ENCODE measurements at places on chromosomes 1 and 21.

- DNase-seq, result no peak
Measured at GRCh38 chr1:198649968-198650338, 11.1 kb downstream of the PTPRC start.

DNA sequence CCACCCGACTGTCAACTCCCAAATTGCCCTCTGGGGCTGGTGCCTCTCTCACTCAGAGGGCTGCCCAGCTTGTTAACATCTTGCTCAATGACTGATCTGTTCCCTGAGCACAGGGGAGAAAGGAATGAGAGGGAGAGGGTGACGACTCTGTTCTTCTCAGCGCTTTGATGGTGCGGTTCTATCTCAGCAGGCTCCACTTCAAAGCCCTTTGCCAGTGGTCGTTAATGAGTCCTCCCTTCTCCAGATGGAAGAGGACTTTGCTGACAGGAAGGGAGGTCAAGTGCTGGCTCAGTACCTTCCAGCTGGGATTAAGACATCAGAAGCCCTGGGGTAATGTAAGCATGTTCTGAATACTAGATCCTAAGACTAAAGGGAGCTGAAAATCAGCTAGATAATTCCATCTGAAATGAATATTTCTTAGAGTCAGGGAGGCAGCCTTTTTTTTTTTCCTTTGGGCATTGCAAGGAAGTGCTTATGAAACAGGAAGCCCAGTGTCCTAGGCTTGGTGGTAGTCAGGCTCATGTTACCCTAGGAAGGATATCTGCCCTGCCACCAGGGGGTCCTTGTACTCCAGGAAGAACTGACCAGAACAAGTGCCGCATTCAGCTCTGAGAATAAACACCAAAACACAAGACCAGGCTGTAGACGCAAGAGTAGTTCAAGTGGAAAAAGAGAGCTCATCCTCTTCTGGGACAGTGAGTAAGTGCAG lies 4.7 kb downstream of the FMOD start:
- DNase-seq, result no peak

GRCh38 chr1:35656148-35656862 lies 15.0 kb upstream of the PSMB2 start:
- DNase-seq, result no peak

DNA sequence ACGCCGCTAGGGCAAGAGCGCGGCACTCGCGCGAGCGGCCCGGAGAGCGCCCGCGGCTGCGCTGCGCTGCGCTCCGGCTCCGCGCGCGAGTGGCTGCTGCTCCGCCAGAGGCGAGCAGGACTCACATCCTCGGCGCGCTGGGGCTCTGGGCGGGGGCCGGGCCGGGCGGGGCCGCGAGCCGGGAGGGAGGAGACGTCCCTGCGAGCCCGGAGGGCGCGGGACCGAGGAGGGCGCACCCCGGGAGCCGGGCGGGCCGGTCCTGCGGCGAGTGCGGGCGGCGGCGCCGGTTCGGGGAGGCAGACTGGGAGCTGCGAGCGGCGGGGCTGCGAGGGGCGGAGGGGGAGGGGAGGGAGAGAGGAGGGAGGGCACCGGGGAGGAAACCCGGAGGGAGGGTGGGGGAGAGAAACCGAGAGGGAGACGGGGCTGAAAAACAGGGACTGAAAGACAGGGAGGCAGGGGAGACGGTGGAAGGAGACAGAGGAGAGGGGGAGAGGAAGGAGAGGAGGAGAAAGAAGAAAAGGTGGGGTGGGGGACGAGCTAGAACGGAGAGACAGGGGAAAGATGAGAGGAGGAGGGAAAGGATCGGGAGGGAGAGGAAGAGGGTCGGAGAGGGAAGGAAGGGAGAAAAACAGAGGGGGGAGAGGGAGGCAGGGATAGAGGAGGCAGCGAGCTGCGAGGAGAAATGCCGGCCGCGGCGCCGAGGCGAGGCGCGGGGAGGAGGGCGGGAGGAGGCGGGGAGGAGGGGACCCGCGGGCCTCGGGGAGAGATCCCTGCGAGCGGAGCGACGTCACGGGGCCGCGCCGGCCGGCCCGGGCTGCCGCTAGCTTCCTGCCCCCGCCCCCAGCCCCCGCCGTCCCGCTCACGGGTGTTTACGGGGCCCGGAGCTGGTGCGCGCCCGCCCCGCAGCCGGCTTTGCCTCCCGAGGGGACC lies at the start of gene CAMK2N1:
Gene CAMK2N1 (minus strand): TSS at position 684 of the 930 bp plus-strand sequence. CDS start 831 bp downstream, outside the sequence.
- peak; percentile 64 for DNase-seq

DNA sequence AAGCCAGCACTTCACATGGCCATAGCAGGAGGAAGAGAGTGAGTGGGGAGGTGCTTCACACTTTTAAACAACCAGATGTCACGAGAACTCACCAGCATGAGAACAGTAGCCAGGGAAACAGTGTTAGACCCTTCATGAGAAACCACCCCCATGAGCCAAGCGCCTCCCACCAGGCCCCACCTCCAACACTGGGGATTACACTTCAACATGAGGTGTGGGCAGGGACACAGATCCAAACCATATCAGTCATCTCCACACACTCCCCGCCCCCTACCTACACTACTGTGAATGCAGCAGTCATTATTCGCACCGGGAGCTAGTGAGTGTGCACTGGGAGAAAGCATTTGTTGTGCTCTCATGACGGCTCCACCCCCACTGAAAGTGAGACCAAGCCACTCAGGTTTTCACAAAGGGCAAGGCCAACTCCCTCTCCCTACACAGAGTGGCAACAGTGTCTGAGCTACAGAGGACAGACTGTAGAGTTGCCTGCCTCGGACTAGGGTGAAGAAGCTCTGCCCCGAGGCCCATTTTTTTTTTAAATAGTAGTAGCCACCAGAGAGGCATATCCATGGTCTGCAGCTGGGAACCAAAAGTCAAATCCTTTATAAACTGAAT lies 125.6 kb downstream of the BARHL2 start:
- DNase-seq, result no peak

DNA sequence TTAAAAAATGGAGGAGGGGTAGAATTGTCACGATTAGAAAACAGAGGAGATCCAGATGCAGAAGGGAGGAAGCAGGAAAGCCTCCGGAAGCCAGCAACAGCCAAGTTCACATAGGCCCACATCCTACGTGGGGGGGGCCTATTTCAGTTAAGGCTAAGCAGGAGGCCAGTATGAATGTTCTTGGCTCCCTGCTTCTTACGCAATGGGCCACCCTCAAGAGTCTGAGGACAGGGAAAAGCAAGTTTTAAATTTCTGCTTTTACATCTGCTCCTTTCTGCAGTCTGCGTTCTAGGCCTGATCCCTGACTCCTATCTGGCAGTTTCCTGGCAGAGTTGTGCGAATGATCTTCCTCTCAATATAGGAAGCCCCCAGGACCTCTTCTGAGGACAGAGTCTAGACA lies 30.6 kb downstream of the RABIF start:
- DNase-seq, result peak; percentile 36

DNA sequence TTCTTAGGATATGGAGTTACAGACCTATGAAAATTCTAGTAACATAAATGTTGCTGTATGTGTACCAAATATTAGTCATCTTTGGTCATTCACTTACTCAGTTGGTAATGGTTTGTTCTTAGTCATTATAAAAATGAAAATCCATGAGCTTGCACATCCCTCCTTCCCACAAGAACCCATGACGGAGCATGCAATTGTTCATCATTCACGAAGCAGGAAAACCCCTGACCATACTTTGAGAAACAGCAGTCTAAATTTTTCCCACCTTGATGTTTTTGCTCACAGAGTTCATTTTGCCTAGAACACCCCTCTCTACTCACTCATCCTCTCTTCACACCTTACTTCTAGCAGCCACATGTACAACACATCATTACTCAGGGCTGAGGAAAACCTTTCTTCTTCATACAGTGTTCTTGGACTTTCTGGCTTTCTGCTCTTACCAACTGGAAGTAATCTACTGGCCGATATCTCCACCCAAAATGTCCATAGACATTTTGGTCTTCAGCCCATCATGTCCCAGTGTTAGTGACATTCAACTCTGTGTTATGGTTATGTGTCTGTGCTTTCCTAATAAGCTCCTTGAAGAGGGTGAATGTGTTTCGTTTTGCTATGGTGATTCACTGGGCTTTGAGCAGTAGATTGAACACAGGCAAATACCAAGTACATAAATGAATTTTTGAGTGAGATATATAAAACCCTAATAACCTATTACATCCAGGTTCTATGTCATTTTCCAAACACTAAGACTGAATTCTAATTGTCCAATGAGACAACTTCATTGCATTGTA lies 189.9 kb downstream of the ZC3H11B start:
- peak; percentile 56 for DNase-seq

DNA sequence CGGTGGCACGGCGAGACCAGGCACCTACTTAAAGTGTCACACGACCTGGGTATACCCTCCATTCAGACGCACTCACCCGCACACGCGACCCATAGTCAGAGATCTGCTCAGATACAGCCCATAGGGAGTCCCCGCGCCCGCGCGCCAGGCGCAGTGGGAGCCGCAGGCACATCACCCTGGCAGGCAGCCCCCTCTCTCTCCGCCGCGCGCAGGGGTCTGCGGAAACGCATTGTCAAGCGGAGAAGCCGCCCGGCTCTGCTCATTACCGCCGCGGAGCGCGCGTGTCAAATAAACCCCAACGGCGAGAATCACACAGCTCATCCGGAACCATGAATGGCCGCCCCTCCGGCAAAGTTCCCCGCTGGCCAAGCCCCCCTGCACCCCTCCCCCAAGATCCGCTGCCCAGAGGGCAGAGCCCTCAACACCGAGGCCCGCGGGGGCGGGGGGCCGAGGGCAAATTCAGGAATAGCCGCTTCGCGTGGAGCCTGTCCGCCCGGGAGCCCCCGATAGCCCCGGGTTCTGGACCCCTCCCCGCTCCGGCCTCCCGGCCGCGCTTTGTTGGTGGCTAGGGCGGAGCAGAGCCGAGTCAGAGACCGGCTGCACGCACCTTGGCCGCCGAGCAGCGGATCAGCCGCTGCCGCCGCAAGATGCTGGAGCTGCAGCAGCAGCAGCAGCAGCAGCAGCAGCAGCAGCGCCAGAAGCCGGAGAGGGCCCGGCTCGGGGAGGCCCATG lies 522 bp downstream of the LRP8 start:
- peak; percentile 17 for DNase-seq

DNA sequence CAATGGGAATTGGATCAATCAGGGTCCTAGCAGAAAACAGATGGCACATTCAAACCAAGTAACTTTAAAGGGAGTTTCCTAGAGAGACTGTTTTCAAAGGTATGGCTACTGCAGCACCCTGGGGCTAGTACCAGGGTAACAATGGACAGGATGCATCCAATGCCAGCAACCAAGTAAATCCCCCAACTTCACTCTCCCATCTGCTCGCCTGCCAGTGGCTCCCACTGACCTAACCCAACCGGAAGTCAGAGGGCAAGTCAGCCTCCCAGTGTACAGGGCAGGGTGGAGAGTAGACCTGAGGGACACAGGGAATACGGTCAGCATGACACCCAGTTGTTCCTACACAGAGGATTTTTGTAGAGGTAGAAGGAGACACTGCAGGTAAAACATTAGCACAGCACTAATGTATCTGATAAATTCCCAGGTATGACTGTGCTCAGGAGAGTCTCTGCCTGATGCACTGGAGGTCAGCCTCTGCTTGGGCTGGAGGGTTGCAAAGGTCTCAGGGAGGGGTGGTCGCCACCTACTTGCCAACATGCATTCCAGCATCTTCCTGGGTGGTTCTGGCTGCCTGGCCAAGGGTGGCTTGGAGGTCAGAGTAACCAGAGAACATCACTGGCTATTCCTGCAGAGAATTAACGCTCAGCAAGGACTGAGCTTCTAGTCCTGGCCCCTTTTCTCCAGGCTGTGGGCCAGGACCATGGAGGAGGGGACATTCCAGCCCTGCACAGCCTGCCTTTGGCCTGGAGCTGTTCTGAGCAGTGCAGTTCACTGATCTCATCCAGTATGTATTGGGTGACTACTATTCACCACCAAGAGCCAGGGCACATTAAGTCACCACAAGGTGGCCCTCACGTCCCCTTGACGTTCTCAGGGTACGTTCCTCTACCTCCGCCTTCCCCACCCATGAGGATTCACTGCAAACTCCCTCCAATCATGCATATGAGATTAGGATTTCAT lies 5.1 kb upstream of the GJA4 start:
- DNase-seq, result peak; percentile 12

- no peak for DNase-seq
Measured at GRCh38 chr1:117286145-117286544, 75.4 kb upstream of the VTCN1 start.

GRCh38 chr1:244341455-244342450 lies 110.0 kb downstream of the ADSS2 start:
- DNase-seq, result no peak

- peak; percentile 83 for DNase-seq
Measured at GRCh38 chr1:186082235-186082937, 292.7 kb downstream of the TPR start.

DNA sequence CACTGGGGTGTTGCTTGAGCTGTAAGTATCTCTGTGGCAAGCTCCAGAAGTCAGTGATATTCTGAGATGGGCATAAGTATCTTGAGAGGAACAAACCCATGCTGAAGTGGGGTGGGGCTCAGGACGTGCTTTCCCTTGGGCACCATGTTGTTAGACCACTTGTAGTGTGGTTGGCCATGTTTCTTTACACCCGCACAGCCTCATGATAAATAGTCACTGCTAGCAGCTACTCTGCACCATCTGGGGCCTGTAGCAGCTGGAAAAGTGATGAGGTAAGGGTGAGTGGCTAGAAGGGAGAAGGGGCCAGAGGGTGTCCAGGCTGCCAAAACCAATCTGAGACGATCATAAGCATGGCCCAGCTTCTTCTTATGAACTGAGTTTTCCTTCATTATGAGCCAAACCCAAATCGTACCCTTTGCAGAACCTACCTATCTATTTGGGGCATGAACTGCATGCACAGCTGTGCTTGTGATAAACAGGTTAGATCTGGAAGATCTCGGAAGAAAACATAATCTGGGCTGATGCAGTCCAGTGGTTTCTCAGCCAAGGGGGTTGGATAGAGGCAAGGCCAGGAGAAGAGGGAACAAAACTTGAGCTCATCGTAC lies 91.9 kb upstream of the IRF2BP2 start:
- no peak for DNase-seq

DNA sequence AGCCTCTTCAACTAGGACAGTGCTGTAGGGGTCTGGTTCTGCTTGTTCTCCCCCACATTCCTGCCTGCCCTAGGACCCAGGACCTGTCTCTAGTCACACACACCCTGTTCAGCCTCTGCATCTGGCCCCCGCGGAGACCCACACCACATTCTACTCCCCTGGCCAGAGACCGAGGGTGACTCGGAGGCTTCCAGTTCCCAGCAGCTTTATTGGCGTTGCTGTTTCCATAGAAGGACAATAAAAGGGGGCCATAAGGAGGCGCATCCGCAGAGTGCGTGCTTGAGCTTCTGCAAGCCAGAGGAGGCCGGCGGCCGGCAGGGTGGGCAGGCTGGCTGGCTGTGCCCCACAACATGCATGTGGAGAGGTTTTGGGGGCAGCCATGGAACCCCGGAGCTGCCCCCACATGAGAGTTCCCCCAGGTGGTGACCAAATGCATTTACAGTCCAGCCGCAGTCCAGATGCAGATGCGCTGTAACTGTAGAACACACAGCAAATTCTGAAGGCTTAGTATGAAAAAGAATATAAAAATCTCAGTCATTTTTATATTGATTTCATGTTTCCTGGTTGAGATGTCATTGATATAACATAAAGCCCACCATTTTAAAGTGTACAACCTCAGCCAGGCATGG lies 52.4 kb downstream of the PDE9A start:
- no peak for DNase-seq

DNA sequence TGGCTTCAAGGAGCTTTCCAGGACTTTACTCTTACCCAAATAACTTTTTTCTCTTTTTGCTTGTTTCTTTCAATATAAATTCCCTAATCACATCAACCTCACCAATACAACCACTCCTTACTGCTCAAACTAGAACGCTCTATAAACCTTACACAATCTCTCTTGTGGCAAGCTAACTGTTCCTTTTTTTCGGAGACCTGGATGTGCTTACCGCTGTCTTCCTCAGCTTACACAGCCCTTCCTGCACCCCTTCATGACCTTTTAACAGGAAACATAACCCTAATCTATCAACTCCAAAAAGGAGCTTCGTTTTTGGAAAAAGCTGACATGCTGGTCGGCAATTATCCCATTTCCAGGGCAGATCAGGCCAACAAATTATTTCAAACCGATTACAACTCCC lies 24.1 kb upstream of the SLC2A5 start:
- no peak for DNase-seq
